ENCODE measurements at places on chromosomes 2 and 18.
A peak's percentile ranks its signal among the peaks of the same experiment; 100 is the strongest.

- no peak for DNase-seq
These were observed 372.2 kb upstream of the HS6ST1 start for GRCh38 chr2:128690869-128691268.

DNA sequence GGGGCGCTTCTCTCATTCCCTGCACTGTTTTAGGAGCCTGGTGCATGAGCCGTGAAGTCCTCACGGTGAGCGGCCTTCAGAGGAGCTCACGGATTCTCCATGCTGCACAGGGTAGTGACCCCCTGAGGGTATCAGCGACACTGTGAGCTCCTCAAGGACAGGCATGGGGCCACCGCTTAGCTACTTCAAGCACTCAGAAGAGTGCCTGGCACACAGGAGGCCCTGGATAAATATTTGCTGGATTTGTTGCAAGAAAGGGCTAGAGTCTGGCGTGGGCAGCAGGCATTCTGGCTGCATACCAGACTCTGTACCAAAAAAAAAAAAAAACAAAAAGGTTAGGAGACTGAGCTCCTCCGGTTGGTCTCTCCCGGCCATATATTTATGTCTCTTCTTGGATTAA is 5.7 kb upstream of the MBP start:
- DNase-seq, result no peak

- DNase-seq, result no peak
These were observed 4.1 kb downstream of the MYO1B start for GRCh38 chr2:191249156-191249813.

DNA sequence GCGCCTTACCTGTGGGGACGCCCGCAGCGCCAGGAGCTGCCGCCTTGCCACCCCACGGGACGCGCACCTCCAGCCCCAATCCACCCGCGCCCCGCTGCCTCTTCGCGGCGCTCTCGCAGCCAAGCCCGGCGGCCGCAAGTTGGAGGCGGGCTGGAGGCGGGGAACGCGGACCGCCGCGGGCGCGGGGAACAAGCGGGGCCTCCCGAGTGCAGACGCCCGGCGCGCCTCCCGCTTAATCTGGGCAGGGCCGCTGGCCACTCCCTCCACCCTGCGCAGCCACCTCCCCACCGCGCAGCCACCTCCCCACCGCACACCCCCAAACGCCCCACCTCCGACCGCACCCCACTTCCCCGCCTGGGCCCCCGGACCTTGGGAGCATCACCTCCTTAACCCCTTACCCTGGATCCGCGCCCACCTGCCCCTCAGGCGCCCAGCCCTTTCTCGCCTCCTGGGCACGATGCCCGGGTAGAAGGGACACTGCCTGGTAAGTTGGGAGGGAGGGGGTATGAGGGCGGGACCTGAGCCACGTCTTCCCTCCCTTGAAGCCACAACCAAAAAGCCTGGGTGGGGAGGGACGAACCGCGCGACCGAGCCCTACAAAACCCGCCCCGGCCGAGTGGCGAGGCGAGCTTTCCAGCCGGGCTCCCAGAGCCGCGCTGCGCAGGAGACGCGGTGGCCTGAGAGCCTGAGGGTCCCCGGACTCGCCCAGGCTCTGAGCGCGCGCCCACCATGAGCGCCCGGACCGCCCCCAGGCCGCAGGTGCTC is at the start of the genes COL4A3 and COL4A4:
COL4A3 (plus strand) TSS at position 627 of the 765 bp plus-strand sequence; CDS start at position 730, 103 bp downstream.
COL4A4 (minus strand) TSS at position 208 of the 765 bp plus-strand sequence. CDS start 16,722 bp downstream, outside the sequence.
- no peak for DNase-seq

GRCh38 chr2:199470672-199471442 is 13.1 kb upstream of the SATB2 start:
- no peak for DNase-seq

DNA sequence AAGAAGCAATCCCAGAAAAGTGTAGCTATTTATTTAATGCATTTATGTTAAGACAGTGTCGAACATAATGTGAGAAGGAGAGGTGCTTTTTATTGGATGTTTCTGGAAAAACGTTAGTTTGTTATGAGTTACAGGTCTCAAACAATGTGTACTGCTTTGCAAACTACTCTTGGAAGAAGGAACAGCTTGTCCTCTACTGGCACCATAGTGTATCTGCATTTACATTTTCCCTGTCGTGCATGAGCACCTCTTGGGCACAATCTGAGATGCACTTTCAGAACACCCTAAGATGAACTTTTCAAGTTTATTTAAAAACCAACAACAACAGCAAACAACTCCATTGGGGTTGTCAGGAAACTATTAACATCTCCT is 22.8 kb downstream of the CCNYL1 start:
- DNase-seq, result no peak

DNA sequence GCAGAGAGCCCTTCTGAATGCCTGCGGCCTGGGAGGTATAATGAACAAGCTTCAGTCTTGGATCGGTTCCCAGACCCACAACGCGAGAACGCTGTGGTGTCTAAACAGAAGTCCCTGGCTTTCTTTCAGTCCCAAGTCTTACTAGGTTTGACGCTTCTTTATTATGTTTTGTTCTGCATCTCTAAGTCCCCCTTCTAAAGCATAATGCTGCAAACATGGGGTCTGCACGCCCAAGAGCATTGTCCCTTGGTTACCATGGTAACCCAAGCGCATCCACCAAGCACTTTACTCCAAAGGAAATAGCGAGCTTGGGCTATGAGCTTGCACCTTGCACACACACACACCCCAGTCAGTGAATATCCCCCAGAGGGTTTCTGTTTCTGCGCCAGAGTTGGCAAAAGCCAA is 193.7 kb downstream of the INO80D start:
- DNase-seq, result no peak

- no peak for DNase-seq
These were observed 103.1 kb downstream of the MCFD2 start for GRCh38 chr2:46812361-46813019.

DNA sequence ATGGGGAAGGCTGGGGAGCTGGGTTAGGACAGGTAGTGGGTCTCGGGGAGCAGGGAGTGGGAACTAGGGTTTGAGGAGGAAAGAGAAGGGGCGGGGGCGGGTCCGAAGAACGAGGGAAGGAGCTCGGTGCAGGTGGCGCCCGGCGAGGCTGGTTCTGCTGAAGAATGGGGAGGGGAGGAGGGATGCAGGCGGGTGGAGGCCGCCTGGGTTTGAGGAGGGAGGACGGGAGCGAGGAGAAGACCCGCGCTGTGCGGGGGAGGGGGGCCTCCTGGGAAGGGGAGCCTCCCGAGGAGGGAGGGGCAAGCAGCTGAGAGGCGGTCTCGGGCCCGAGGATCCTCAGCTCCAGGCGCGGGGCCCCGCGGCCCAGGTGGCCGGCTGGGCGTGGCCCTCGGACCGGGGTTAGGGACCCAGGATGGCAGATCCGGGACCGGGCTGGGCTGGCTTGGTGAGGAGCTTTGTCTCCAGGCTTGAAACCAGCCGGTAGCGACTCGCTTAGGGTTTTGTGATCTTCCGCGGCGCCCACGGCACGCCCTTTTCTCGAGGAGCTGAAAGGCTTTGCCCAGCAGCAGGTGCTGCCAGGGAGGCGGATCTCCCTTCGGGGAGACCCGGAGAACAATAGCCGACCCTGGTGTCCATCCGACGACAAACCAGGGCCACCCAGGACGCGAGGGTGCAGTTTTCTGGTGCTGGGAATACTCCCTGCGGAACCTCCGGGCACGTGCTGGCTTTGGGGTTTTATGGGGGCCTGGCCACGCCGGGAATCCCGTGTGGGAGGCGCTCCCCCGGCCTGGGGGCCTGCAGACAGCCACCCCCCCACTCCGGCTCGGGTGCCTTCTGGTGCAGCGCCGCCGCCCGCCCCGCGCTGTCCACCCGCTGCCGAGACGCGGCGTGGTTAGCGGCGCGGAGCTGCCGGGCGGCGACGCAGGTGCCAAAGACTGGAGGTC is 1.4 kb downstream of the DPYSL5 start:
- DNase-seq, result no peak

GRCh38 chr18:78430131-78430758 is 549.4 kb upstream of the SALL3 start:
- no peak for DNase-seq

DNA sequence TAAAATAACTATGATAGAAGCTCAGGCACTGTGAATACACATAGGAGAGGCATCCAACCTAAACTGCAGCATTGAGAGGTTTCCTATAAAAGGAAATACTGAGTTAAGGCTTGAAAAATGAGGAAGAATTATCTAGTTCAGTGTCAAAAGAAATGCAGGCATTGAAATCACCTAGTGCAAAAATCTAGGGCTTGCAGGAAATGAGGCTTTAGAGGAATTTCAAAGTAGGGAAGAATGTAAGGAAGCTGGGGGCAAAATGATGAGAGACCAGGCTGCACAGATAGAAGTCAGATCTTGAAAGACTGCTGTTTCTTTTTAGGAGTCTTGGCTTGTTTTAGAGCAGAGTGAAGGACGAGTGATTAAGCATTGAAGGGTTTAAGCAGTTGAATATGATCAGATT is 28.1 kb upstream of the SCYGR2 start:
- DNase-seq, result no peak

DNA sequence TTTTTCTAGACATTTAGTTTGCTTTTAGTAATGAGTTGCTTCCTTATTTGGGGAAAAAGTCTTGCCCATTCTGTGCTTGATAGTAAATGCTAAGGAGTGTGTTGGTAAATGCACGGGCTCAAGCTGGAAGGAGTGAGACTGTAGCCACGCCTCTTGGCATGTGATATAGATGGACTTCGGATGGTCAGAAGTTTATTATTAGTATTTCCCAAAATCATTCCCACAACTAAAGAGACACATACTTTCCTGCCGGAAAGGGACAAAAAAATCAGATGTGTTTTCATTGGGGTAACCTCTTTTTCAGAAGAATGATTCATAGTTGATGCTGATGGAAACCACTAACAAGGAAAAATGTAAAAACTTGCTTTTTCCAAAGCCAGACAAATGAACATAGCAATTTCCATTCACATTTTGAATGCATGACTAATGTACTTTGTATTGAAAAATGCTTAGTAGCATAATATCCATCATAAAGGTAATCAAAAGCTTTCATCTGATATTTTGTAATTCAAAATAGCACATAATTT is 133.2 kb downstream of the ZNF532 start:
- no peak for DNase-seq

DNA sequence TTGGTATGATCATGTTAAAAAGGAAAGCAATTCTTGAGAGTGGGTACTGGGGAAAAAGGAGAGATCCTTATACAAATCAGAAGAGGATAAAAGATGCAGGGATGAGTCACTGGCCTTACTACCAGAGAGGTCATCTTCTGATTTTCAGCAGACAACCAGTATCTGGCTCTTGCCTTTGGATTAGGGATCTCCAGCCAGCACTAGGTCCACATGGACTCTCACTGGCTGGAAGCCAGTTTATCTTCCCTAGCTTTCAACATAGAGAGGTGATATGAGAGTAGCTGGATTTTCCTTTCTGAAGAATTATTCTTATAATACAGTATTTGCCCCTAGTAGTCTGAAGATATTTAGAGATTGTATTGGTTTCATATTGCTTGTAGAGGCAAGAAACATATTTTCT is 30.2 kb downstream of the CERKL start:
- no peak for DNase-seq

DNA sequence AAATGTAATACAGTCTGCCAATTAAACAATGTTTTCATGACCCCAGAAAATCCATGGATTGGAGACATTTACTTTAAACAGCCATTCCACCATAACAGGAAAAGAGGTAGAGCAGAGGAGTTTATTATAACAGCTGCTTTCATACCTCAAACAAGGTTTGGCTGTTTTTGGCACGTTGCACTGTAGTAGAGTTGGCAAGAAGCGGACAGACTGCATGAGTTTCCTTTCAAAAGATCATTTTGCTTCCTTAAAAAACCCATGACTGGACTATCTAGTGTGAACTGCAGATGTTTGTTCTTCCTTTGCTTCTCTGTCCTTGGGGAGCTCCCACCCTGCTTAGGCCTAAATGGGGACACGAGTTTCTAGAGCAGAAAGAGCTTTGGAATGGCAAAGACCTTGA is 108.5 kb upstream of the THOC1 start:
- no peak for DNase-seq

DNA sequence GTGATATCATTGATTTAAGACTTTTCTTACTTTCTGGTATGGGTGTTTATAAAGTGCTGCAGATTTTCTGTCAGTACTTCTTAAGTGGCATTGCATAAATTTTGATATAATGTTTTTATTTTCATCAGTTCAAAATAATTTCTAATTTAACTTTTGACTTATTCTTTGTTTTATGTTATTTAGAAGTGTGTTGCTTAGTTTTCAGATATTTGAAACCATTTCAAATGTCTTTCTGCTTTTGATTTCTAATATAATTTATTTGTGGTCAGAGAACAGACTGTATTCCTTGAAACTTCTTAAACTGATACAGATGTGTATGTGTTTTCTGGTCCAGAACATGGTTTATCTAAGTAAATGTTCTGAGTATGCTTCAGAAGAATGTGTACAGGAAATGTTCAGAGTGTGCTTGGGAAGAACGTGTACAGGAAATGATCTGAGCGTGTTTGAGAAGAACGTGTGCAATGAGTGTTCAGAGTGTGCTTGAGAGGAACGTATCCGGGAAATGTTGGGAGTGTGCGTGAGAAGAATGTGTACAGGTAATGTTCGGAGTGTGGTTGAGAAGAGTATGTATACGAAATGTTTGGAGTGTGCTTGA is 265.7 kb upstream of the HS6ST1 start:
- DNase-seq, result no peak

- no peak for DNase-seq
These were observed 89.6 kb upstream of the SETBP1 start for GRCh38 chr18:44590956-44591670.

DNA sequence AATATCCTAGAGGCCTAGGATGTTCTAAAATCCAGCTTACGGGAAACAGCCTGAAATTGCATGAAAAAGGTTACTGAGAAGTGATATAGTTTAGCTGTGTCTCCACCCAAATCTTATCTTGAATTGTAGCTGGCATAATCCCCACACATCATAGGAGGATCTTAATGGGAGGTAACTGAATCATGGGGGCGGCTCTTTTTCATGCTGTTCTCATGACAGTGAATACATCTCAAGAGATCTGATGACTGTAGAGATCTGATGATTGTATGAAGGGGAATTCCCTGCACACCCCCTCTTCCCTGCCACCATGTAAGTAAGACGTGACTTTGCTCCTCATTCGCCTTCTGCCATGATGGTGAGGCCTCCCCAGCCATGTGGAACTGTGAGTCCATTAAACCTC is 385.6 kb upstream of the ID2 start:
- DNase-seq, result peak; percentile 54

DNA sequence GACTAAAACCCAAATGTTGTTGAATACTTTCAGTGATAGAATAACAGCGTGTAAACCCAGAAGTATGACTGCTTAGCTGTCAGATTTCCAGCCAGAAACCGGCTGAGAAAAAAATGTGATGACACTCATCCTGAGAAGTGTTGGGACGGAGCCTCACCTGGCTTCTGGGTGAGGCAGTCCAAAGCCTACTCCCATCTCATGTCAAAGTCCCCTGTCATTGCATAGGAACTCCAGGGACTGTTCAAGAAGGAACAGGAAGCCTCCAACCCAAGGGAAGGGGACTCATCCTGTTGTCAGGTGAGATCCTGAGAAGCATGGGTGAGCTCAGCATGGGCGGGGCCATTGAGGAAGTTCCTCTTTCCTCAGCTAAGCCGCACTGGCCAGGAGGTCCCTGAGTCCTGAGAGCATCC is 11.3 kb upstream of the CHRNA1 start:
- no peak for DNase-seq

DNA sequence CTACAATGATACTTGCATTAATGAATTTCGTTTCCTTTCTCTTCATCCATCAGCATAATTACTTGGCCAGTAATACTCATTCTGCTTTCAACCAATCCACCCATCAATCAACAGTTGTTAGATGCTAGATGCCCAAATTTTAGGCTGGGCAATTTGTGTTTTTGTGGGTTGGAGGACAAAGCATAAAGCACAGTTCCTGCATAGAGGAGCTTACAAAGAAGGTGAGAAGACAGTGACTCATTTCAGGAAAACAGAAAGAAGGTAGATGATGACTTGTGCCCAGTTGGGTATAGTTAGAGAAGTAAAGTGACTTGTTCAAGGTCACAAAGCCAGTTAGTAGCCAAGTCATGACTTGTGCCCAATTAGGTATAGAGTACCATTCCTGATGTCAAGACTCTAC is 1186.8 kb upstream of the CELF4 start:
- DNase-seq, result no peak
